SJSA1 (cell line): ENCODE measurements at places on chromosomes 13 and 19. TPM values are rescaled to one million over a fixed set of nuclear protein-coding genes. Genes with fewer than 3 reads are reported as not detected.

GRCh38 chr13:54614726-54615125, 1586.1 kb downstream of the OLFM4 start:
- DNase-seq = no peak

Gene LAIR2
- total RNA-seq = not detected in 2 replicates

DNA sequence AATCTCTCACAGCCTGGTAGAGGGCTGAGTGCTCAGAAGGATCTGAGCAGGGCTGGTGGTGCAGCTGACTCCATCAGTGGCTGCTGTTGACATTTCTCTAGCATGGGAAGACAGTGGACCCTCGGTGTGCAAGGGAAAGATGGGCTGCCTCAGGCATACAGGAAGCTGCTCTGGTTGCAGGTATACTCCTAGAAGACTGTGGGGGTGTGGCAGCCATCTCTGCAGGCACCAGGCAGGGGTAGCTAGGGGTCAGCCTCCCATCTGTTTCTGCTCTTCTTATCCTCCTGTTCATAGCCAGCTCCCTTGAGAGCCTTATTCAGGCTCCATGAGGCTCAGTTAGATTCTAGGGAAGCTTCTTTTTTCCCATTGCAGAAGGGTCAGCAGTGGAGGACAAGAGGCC, 475.5 kb downstream of the TSHZ3 start:
- DNase-seq = no peak

GRCh38 chr19:35421362-35421761, 26.7 kb upstream of the FFAR2 start:
- no peak for DNase-seq

Gene C19orf67
- not detected in 2 replicates for total RNA-seq

DNA sequence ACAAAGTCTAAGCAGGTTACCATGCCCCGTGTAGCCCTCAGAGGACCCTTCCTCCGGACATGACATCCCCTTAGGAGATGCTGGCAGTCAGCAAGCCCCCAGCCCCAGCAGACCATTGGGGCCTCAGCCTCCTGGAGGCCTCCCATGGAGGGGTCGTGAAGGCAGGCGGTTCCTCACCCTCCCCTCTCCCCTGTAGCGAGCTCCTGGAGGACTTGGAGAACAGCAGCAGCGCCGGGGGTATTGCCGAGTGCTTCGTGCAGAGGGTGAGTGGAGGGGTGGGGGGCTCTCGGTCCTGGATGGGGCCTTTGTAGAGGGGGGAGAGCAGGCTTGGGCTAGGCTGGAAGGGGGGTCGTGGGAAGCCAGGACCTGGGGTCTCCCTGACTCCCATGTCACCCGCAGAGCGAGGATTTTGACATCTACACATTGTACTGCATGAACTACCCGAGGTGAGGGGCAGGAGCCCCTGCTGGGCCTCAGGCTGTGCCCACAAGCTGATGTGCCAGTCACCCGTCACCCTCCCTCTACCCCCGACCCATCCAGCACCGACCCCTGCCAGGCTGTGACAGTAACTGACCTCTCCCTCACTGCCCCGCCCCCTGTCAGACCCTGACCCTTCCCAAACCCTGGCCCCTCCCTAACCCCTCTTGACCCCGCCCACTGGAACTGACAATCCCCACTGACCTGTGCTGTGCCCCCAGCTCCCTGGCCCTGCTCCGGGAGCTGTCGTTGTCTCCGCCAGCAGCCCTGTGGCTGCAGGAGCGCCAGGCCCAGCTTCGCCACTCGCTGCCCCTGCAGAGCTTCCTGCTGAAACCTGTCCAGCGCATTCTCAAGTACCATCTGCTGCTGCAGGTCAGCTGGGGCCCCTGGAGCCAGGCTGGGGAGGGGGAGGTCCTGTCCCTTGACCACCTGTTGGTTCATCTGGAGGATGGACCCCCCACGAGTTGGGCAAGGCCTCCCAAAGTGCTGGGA, 4.0 kb downstream of the PLEKHG2 start:
- peak; percentile 48 for DNase-seq

GRCh38 chr13:23787464-23787863, 101.7 kb downstream of the MIPEP start:
- DNase-seq = no peak

Gene ZNF439
- 0.06 and 1.5 TPM in 2 replicates for total RNA-seq

GRCh38 chr13:85166891-85167290, 632.3 kb downstream of the SLITRK6 start:
- DNase-seq = no peak

DNA sequence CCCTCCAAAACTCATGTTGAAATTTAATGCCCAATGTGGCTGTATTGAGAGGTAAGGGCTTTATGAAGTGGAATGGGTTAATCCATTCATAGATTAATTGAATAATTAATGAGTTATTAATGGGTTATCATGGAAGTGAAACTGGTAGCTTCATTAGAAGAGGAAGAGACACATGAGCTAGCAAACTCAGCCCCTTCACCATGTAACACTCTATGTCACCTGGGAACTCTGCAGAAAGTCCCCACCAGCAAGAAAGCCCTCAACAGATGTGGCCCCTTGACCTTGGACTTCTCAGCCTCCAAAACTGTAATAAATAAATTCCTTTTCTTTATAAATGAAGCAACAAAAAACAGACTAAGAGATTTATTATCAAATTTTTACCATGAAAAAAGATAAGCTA, 223.5 kb downstream of the KLF12 start:
- DNase-seq = no peak

DNA sequence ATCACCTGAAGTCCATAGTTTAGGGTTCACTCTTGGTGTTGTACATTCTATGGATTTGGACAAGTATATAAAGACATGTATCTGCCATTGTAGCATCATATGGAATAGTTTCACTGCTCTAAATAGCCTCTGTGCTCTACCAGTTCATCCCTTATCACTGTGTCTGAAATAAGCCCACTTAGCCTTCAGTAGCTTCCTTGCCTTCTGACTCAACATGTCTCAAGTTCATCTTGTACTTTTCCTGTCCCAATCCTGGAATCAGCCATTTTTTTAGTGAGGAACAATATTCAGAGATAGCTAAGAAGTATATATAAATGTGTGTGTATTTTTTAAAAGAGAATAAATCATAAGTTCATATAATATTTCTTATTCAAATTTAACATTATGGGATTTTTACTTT, 79.2 kb downstream of the DHRS12 start:
- no peak for DNase-seq

- no peak for DNase-seq
Measured at GRCh38 chr13:49587311-49587847, 2.0 kb upstream of the RCBTB1 start.
